Fibroblast of skin of left biceps (primary cell): ENCODE measurements at places on chromosomes 11 and 22.

- DNase-seq: peak; percentile 69
Measured at GRCh38 chr11:19853920-19854319, 141.3 kb downstream of the NAV2 start.

- no peak for DNase-seq
Measured at GRCh38 chr11:7664867-7665266, 8.4 kb downstream of the CYB5R2 start.

GRCh38 chr11:96330511-96330859 lies 12.5 kb downstream of the MAML2 start:
- DNase-seq: no peak

GRCh38 chr22:35476341-35476740 lies 64.3 kb upstream of the RASD2 start:
- no peak for DNase-seq

DNA sequence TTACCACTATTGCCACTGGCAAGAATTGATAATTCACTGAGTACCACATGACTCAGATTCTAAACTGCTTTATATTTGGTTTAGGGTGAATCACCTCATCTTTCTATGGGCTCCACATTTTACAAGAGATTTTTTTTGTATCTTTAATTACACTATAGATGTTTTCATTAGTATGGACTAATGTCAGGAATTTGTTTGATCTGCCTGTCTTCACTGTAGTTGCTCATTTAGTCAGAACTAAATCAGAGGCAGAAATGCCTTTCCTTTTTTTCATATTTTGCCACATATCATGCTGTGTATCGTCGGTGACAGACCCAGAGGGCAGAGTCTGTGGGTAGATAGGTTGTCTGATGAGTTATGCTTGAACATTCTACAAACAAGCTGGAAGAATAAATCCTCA lies 524.1 kb downstream of the METTL15 start:
- no peak for DNase-seq

- peak; percentile 27 for DNase-seq
Measured at GRCh38 chr11:79600711-79601110, 159.9 kb upstream of the TENM4 start.

DNA sequence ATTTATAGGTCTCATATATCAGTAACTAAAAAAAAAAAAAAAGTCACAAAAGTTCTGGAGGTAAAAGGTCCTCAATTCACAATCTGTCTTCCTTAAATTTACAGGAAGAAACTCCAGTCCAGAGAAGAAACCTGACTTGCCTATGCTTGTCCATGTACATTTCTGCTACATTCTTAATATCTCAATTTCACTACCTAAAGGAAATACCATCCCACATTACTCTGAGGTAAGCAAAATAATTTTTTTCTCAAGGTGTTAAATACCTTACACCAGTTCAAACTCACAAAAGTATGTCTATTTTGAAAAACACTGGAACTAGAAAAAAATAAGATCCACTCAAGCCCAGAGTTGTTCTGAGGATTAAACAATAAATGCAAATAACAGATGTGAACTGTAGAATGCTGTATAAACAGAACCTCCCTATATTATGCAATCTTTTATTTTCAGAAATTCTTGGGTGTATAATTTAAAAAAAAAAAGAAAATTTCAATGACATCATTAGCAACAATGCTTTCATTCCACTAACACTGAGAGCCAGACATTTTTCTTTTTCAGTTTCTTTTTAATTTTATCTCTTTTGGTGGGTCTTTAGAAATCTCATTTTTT lies 49.9 kb upstream of the GDPD4 start:
- DNase-seq: no peak

GRCh38 chr11:93783765-93784144 lies 327 bp upstream of the MED17 start:
- DNase-seq: no peak

DNA sequence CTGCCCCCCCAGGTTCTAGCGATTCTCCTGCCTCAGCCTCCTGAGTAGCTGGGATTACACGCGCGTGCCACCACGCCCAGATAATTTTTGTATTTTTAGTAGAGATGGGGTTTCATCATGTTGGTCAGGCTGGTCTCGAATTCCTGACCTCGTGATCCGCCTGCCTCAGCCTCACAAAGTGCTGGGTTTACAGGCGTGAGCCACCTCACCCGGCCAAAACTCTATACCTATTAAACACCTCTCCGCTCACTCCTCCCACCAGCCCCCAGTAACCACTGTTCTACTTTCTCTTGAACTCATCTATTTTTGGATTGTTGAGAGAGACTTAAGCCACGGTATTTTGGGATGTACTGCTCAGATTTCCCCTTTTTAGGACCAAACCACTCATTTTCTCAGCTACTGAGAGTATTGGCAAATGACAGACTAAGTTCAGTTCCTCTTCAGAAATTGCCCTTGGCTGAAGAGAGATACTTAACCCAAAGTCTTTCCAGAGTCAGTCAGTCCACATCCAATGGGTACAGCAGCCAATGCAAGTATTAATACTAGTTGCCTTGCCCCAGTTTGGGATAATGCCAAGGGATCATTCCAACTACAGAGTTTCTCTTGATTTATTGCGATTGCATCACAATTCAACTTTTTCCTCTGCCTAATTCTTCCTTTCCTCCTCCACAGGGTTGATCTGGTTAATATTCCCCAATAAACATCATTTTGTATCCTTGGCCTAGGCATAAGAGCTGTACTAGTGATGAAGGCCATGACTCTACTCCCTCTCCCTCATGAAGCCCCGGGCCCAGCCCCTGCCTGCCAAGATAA lies 36.8 kb upstream of the CSTF3 start:
- DNase-seq: no peak
